ENCODE measurements at places on chromosomes 4 and X.
A peak's percentile ranks its signal among the peaks of the same experiment; 100 is the strongest.

DNA sequence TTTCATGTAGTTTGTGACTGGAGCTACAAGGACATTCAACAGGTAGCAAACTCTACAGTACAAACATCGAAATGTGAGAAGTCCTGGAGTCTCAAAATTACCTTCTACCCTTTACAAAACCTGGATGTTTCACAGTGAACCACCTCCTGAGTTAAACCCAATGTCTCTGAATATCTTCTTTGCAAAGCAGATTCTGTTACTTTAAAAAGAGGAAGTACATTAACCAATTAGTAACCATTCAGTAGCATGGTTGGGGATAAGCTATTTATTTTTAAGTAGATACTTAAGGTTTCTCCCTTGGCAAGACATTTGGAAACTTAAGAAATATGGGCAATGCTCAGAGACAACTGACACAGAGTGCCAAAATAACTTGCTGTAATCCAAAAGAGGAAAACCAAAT, 371.9 kb upstream of the NWD2 start:
- no peak for DNase-seq

DNA sequence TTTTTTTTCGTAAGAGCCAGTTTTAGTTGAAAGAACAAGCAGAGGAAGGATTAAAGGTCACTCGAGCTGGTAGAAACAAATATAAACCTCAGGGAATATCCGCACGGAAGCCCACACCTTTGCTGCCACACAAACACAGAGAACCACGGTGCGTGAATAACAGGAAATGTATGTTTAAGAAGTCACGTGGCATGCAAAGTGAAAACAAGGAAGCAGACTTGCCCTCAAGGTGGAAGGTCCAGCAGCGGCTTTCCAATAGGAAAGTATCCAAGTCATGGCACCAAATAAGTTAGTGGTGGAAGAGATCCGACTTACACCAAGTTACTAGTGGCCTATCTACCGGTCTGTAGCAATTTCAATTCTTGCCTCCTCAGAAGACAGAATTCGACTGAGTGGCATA, 215.5 kb downstream of the HHIP start:
- no peak for DNase-seq

DNA sequence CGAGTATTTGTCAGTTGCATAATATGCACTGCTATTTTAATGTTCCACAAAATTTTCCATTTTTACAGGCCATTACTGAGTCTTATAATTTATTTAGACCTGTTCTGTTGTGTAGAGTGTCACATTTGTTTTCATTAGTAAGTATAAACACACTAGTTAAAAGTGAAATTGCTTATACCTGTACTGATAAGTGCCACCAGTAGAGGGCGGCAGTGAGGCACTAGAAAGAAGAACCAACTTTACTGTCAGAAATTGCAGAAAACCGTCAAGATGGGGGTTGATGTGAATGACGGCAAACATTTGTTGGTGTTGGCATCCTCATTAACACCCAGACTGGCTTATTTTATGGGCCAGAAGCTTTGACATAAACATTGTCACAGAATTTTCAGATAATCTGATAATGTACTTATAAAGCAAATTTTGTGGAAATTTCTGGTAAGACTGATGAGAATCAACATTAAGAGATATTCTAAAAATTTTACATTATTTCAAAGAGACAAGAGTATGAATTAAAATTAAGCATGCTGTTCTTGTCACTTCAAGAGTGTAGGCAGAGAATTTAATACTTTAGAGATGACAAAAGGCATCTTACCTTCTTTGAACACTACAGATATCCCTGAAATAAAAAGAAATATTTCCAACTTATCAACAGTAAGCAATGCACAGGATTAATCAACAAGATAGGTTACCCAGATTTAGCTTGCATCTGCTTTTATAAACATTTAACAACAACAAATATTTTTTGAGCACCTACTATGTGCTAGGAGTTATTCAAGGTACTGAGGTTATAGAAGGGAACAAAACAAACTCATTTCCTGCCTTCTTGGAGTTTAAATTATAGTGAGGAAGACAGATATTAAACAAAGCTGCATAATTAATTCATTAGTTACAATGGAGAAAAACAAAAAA, 24.9 kb downstream of the ALPK1 start:
- peak; percentile 57 for DNase-seq

DNA sequence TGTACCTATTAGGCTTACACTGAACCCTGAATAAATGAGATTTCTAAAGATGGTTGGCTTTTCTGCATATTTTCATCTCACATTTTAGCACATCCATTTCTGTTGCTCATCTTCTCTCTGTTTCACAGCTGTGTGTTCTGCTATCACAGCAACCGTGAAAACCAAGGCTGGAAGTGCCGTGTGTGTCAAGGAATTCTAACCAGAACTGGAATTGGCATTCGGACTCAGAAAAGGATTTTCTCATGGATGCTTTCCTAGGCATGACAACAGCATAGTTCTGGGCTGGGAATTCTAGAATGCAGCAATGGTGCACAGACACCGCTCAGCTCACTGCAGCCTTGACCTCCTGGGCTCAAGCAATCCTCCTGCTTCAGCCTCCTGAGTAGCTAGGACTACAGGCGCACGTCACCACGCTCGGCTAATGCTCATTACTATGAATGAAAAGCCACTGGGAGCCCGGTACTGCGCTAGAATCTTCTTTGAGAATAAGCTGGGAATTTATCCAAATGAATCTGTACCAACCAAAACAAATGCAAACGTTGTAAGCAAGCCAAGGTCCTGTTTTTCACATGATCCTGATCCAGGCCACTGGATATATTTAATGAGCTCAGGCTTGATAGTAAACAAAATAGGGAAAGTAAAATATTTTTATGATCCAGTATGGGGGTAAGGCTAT, 105.2 kb downstream of the RBM47 start:
- no peak for DNase-seq

GRCh38 chr4:87679449-87680169, 29.5 kb downstream of the DMP1 start:
- DNase-seq, result peak; percentile 4

GRCh38 chr4:150826306-150826705, 188.8 kb downstream of the LRBA start:
- no peak for DNase-seq

DNA sequence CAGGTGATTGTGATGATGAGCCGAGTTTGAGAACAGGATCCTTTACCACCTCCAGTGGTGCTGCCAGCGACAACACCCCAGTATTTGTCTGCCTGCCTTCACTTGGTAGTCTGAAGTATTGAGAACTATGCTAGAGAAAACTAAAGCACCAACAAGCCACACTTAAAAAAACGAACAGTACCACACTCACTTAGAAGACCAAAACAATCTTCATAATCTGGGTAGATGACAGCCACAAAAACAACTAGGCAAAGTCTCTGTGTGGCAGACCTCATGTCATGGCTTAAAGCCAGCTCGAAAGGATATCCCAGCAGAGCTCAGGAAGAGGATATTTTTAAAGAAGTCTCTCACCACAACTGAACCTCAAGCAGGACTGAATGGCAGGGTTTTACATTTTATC, 236.0 kb downstream of the GPC3 start:
- no peak for DNase-seq

DNA sequence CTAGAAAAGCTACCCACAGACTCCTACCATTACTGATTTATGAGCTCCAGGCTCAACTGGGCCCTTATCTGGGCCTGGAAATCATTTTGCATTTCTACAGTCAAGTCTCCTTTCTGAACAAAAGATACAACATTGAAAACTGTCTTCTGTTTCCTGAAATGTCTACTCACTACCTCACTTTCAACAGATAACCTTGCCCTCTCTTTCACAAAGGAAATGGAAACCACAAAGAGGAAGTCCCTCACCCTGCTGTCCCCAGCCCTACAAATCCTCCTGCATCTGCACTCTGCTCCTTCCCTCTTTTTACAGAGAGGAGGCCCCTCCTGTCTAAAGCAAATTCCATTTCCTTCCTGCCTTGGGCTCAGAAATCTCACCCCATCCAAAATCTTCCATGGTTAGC, 24.8 kb upstream of the CYBB start:
- DNase-seq, result no peak

GRCh38 chrX:125394449-125394848, 74.8 kb downstream of the TEX13C start:
- no peak for DNase-seq

- no peak for DNase-seq
These were observed 12.8 kb downstream of the AIMP1 start for GRCh38 chr4:106329041-106329618.

- no peak for DNase-seq
These were observed 63.4 kb upstream of the MAB21L2 start for GRCh38 chr4:150518559-150518958.

- no peak for DNase-seq
These were observed 502 bp downstream of the HNRNPDL start for GRCh38 chr4:82429728-82430192.

DNA sequence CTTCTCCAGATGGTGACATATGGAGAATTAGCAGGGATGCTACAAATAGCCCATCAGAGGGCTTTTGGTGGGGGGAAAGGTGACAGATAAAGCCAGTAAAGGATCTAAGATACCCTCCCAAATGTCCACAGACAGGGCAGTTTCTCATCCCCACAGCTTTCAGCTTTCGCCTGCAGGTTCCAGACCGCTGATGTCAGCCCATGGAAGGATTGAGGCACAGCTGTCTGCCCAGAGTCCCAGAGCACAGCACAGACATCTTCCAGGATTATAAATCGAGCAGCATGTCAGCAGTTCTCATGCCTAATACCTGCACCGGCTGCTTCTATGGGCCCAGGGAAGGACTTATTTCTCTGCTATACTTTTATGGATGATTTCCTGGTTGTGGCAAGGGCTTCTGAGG, 96.7 kb upstream of the MXRA5 start:
- DNase-seq, result no peak

GRCh38 chrX:21744721-21745120, 13.2 kb downstream of the SMPX start:
- DNase-seq, result no peak

DNA sequence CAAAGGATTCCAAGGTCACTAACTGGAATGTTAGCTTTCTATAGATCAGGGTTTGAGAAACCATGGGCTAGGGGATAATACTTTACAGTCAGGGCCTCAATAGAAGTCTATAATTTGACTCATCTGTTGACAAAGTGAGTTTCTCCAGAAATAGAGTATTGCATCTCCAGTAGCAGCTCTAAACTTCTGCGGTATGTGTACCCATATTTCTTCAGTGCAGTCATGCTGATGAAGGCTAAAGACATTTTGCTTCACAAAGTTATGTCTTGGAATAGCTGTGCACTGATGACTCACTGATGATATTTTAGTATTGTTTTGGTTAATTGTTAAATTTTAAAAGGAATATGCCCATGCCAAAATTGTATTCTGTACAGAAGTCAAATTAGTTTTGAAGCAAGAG, 464.9 kb upstream of the AMOT start:
- no peak for DNase-seq

DNA sequence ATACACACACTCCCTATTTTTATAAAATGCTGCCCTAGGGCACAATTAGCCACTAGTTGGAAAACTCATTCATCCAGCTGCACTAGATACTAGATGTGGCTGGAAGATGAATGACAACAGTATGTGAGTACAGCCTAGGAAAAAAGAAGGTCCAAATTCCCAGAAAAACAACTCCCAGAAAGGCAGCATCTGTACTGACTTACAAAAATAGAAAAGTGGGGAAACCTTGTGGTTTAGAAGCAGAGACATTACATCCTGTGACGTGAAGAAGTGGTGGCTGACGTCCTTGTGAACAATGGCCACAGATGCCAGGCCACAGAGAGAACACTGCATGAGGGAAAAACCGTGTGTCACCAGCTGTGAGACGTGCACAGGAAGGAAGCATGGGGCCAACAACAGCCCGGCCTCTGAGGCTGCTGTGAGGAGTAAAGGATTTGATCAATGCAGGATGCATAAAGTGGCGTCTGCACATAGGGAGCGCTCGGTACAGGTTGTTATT, 81.2 kb downstream of the SPRY1 start:
- DNase-seq, result peak; percentile 23
